ENCODE measurements at places on chromosomes 2 and 18.

DNA sequence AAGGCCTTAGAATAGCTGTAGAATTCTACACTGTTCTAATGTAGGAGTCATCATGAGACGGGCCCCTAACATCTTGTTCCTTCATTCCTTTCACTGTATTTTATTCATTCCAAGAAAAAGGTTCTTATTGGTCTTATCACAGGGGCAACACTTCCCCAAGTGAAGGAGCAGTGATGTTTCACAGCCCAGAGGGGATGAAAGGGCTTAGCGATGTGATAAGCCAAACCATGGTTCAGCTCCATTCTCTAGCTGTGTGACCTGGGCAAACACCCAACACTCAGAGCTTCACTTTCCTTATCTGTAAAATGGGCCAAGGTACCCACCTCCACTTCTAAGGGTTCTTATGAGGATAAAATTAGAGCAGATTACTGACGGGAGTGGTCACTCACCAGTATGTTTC is 25.4 kb upstream of the HS6ST1 start:
- DNase-seq, result no peak

- DNase-seq, result no peak
Observed at GRCh38 chr2:188788621-188789020, 185.6 kb upstream of the COL3A1 start.

- DNase-seq, result no peak
Observed at GRCh38 chr2:226994775-226995174, 158.9 kb downstream of the RHBDD1 start.

GRCh38 chr2:106147665-106148064 is 46.4 kb downstream of the UXS1 start:
- DNase-seq, result no peak

All from activated T-cell treated with anti-CD3 and anti-CD28 coated beads for 48 hours (primary cell).